Globus pallidus (tissue), 1 donor: ENCODE measurements at places on chromosomes 16 and 17.

DNA sequence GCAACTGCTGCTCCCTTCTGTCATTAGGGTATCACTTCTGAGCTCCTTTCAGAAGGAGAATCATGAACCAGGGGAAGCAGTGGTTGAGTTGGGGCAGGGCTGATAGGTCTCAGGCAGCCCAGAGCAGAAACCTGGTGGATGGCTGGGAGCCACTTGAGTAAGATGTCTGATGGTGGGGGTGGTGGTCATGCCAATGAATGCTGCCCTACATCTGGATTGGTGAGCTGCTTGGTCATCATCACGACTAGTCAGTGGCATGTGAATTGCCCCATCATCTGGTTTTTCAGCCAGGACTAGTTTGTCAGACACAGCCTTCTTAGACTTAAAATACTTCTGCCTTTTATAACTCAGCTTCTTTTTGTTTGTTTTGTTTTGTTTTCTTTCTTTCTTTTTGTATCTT, 2.6 kb downstream of the GID4 start:
- no peak for DNase-seq

DNA sequence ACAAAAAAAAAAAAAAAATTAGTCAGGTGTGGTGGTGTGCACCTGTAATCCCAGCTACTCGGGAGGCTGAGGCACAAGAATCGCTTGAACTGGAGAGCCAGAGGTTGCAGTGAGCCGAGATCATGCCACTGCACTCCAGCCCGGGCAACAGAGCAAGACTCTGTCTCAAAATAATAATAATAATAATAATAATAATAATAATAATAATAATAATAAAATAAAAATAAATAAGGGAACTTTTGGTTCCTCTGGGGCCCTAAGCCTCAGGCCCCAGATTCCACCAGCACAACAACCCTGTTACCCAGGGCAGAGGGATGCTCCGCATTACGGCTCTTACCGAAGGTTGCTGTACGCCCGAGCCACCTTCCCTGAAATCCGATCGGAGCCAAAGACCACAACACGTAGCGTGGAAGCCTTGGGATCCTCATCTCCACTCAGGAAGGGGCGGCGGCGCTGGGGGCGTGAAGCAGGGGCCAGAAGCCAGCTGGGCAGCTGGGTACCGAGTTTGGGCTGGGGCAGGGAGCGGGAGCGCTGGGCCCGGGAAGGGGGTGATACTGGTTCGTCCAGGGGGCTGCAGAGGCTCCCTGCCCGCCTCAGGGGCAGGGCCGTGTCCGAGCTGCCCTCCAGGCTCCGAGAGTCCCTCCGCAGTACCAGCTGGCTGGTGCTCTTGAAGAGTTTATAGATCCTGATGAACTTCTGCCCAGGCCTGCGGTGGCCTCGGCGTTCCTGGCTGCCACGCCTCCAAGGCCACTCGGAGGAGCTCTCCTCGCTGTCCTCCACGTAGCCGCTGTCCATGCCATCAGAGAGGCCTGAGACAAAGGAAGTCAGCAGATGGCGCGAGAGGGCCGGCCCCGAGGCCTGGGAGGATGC, 20.6 kb upstream of the PIK3R6 start:
- peak; percentile 16 for DNase-seq

- no peak for DNase-seq
These were observed 8.0 kb downstream of the TRAF4 start for GRCh38 chr17:28751600-28752366.

GRCh38 chr17:77501101-77501566, 360.4 kb downstream of the SEC14L1 start:
- DNase-seq: no peak

DNA sequence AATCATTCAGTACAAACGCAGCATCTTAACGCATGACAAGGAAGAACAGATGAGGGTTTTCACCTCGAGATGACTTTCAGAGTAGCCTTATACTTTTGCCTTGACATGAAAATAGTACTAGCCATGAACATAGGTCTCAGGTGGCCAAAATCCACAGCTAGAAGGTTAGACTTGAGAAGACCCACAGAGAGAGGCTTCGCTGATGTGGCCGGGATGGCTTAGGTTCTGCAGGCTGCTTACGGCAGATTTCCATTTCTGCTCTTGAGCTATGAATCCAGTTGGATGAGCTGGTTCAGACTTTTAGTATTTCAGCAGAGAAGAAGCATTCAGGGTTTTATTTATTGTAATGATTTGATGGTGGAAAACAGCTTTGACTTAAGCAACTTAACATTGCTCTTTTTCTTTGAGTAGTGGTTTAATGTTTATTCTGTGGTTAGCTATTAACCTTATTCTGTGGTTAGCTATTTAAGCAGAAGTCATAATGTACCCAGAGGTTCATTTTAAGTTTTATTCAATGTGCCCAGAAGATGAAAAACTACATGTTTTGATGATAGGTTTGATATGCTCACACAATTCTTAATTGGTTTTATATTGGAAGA, 7.6 kb downstream of the KRT24 start:
- no peak for DNase-seq

DNA sequence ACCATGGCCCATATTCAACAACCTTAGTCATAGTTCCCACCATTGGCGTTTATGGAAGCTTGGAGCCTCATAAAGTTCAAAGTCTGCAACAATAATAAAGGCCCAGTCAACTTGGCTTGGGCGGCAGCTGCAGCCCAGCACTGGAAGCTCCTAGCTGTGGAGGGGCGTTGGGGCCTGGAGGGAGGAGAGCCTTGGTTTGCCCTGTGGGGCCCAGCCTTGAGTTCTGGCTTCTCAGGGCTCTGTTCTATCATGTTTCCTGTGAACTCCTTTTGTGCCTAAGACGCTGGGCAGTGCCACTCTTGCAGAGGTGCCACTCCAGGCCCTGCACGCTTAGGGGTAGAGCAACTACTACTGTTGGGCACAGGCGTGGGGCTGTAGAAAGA, 927 bp upstream of the ENGASE start:
- DNase-seq: no peak

DNA sequence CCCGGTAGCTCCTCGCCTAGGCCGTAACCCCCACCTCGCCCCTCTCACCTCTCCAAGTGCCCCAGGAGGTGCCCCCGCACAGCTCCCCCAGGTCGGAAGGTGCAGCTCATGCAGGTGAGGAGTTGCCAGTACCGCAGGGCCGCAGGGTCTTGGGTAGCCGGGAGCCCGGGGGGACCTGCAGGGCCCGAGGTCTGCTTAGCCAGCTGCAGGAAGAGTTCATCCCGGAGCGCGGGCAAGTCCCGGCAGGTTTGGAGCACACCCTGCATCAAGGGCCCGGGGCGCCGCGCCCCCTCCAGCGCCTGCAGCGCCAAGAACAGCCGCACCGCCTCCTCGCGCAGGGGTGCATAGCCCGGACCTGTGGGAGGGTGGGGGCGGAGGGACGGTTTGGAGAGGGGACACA, 4.8 kb downstream of the PLEKHH3 start:
- DNase-seq: no peak

DNA sequence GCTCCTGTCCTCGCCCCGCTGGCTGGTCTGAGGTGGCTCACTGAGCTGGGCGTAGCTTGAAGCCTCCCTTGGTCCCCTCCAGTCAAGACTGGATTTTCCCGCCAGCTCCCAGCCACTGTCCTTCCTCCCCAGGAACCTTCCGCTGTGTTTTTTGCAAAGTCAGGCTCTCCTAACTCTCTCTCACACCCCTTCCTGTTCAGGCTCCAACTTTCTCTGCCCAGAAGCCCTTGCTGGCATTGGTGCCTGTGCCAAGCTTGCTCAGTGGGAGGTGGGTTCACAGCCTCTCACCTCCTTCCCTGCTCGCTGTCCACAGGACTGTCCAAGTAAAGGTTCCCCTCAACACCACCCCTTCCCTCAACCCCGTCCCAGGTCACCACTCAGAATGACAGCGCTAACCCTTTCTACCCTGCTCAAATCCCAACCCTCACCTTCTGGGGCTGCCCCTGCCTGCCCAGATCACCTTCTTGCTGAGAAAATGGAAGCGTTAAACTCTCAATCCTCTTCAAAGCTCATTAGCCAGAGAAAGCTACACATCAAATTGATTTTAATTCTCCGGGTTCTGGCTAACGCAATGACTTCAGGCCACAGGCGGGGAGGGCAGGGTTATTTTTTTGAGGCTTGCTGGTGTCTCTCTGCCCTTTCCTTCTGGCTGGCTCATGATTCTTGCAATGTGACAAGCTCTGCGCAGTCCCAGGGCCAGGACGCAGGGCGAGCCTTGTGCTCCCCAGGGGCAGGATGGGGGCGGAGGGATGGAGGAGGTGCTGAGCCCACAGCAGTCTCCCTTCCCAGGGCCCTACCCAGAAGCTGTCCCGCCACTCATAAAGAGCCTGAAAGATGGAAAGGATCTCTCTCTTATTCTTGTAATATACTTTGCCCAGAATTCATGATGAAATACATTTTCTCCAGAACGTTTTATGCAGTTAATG, 357.2 kb upstream of the TNRC6C start:
- no peak for DNase-seq

DNA sequence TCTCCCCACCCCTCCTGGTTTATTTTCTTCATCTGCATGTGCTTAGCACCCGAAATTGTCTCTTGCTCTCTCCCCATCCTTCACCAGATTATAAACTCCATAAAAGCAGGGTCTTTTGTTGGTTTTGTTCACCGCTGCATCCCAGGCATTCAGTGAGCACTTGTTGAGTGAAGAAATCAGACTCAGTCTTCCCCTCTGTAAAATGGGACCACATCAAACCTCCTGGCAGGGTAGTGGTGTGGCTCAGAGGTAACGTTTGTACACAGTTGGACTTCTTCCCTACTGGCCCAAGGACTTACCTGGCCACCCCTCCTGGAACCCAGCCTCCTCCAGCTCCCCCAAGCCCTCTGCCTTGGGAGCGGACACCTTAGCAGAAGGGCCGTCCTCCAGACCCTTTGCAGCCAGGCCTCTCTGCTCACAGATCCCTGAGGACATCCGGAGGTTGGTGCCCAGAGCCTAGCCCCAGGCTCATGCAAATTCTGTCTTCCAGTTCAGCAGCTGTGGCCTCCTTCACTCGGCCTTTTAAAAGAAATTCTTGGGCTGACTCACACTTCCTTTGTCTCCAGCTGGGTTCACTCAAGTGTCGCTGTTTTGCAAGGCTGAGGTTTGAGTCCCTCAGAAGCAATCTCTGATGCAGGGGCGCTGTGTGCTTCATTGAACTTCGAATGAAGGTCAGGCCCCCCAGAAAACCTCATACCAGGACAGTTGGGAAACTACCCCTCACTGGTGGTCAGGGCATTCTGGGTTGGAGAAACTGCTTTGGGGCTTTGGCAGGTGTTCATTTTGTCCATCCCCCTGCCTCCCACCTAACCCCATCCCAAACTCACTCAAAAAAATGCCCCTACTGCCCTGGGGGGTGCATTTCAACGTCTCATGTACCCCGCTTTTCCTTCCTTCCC, 16.8 kb upstream of the RMI2 start:
- DNase-seq: no peak

- DNase-seq: no peak
These were observed 31.8 kb downstream of the C16orf82 start for GRCh38 chr16:27098366-27099049.

DNA sequence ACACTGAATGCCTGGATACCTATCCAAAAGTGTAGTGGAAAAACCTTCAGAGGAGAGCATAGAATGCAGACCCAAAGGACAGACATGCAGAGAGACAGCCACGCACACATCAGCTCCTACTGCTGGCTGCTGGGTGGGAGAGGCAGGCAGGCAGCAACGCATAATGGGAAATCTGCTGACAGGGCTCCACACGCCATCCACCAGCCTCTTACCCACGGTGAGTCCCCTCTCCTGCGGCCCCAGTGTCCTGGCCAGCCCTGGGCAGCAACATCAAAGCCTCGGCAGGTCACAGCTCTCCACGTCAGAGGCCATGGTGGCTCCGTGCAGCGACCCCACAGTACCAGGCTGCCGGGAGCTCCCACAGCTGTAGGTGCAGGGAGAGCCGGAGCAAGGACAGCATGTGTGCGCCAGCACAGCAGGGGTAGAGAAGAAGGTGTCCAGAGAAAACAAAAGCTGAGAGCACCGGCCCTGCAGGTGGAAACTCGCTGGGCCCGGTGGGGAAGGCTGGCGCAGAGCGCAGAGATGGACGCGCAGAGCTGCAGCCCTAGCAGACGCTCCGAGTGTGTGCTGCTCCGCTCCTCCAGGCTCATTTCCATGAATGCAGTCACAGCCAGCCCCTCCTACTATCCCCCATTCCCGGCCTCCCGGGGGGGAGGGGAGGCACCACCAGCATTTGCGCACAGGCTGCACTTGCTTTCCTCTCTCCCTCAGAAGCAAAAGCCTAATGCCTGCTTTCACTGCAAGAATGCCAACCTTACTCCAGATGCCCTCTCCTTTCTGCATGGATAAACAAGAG, 58.9 kb downstream of the CYTH1 start:
- peak; percentile 97 for DNase-seq

DNA sequence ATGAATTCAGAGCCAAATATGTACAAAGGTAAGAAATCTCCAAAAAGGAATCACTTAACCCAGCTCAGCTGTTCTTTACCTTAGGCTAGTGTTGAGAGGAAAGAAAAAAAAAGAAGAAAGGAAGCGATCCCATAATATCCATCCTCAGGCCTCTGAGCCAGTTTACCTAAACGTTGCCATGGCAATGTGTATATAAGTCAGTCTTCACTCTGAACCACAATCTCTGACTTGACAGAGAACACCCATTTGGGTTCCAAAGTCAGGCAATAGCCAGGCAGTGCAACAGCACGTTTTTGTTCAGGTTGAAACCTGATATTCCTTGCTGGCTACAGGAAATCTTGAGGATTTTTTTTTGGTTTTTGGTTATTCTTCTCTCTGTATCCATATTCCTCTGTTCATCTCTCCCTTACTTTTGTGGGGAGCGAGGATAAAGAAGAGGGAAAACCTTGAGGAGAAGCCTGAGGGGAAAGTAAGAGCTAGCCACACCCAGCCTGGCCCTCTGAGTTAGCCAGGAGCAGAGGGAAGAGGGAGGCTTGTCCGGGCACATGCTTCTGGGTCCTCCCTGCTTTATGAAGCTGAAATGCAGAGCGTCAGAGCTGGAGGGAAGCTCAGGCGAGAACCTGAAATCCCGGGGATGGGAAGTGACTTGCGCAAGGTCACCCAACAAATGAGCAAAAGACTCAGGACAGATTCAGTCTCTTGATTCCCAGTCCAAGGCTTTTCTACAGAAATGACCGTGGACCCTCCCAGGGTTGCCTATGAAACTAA, 152.7 kb downstream of the SOX9 start:
- no peak for DNase-seq

- no peak for DNase-seq
These were observed 551 bp upstream of the MLX start for GRCh38 chr17:42566215-42566882.

DNA sequence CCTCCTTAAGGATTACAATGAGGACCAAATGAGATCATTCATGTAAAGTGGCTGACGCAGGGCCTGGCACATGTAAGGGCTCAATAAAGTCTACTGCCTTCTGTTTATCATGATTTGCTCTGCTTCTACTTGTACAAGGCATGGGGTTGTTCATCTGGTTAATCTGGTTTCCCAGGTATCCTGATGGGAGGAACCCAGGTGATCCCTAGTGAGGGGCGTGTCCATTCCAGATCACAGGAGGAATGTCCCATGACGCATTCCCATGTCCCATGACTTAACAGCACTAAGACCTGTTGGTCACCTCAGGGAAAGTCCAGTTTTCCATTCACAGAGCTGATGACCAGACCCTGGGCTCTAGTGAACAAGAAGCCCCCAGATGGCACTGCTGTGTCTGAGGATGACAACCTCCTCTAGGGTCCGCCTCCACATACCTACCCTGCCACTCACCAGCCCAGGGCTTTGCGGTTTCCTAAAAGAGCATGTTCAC, 11.5 kb upstream of the TPPP3 start:
- no peak for DNase-seq
